ENCODE measurements at places on chromosomes 7 and 10. TPM values are rescaled to one million over a fixed set of nuclear protein-coding genes. Genes with fewer than 3 reads are reported as not detected.
A peak's percentile ranks its signal among the peaks of the same experiment; 100 is the strongest.

Gene ELN
- 1.8 TPM for total RNA-seq

DNA sequence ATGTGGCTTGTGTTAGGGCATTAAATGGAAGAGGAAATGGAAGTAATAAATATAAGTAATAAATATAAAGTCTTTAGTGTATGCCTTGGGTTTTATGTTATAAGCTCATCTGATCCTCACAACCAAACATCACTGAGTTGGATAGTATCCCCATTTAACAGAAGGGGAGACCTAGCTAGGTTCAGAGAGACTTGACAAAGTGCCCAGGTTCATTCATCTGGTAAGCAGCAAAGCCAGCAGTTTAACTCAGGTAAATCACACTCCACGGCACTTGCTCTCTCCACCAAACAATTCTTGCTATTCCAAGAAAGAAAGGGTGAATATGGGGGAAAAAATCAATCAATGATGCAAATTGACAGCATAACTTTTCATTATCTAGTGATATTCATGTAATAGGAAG is 167.3 kb downstream of the MAGI2 start:
- no peak for ATAC-seq

DNA sequence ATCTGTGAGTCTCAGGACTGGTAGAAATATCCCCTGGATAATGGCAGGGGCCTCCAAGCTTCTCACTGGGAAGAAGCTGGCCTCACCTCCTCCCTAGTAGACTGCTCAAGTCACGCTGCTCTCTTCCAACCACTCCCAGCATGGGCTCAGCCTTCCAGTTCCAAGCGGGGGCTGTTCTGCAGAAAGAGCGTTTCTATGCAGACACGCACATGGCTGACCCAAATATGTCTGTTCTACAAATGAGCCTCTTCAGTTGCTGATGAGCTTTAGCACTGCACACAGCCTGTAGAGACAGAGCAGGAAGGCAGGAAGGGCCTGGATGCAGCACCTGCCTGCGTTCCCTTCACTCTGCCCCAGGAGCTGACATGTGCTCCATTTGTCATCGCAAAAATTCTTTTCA is 523.9 kb upstream of the MGMT start:
- no peak for ATAC-seq

- no peak for ATAC-seq
These were observed 1.4 kb upstream of the MUC17 start for GRCh38 chr7:101018271-101019167.

DNA sequence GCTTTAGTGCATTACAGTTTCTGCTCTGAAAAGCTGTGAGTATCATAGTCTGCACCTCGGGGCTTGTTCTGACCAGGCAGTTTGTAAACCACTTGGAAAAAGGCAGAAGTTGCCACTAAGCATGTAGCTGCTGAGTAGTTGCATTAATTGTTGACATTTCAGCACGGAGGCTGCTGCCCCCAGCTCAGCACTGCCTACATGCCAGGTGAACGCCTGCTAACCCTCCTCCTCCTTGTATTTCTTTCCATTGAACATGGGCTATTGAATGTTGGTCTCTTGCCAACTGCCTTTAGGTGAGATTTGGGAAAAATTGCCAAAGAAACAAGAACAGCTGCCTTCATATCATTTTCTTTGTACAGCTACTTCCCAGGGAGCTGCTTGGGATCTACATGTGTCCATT is 164.2 kb downstream of the RAPGEF5 start:
- ATAC-seq, result no peak

GRCh38 chr10:130885021-130885655 is 426.4 kb downstream of the TCERG1L start:
- ATAC-seq, result no peak

DNA sequence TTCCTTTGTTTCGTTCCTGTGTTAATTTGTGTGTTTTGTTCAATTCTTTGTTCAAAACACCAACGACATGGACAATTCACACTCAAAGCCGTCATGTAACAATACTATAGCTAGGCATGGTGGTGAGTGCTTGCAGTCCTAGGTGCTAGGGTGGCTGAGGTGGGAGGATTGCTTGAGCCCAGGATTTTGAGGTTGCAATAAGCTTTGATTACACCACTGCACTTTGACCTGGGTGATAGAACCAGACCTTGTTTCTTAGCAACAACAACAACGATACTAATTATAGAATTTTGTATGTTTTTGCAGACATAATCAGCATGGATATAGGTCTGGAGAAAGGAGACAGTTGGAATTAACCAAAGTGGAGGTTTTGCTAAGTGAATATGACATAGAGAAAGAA is 936.2 kb downstream of the PCDH15 start:
- ATAC-seq, result no peak

- no peak for ATAC-seq
These were observed 12.2 kb upstream of the HNRNPF start for GRCh38 chr10:43421201-43421507.

- peak; percentile 8 for ATAC-seq
These were observed 165.9 kb upstream of the PPP1R3A start for GRCh38 chr7:114084472-114085312.

DNA sequence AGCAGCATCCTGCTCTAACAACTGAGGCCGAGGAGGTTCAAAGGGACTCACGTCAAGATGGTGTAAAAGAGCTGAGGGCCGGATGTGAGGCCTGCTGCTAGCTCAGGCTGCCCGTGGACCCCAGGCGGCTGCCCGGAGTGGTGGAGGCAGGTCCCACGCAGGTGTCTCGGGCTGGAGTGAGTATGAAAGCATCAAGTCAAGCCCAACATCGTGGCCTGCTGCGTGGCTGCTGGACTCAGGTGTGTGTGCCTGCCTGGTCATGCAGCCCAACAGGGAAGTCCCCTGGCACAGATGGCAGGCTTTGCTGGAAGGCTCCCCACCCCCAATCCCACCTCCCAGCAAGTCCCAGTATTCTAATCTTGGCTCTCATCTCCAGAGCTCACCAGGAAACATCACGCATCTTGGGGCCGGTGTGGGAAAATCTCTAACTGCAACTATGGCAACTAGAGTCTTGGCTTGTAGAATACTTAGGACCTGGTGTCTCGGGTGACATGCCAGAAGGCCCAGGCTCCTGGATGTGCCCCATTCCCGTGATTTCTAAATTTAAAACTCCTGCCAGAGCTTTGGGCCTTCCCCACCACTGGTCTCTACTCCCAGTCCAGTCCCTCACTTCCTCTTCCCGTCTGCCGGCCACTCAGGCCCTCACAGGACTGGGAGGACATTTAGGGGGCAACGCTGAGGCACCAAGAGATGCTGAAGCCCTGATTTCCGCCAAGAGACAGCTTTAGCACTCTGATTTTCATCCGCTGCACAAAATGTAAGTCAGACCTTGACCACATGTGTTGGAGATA is 85.9 kb downstream of the PRKAG2 start:
- no peak for ATAC-seq

Gene HMX3
- not detected for total RNA-seq

- ATAC-seq, result peak; percentile 72
These were observed 493.4 kb downstream of the TNS3 start for GRCh38 chr7:47088329-47089067.

GRCh38 chr7:154832557-154833138 is 170.3 kb downstream of the PAXIP1 start:
- ATAC-seq, result no peak

- no peak for ATAC-seq
These were observed 161.6 kb downstream of the CAMK1D start for GRCh38 chr10:12510984-12511383.

Gene NXPH1
- 0.56 TPM for total RNA-seq

GRCh38 chr7:33243319-33243881 is 114.0 kb downstream of the BBS9 start:
- ATAC-seq, result peak; percentile 75

DNA sequence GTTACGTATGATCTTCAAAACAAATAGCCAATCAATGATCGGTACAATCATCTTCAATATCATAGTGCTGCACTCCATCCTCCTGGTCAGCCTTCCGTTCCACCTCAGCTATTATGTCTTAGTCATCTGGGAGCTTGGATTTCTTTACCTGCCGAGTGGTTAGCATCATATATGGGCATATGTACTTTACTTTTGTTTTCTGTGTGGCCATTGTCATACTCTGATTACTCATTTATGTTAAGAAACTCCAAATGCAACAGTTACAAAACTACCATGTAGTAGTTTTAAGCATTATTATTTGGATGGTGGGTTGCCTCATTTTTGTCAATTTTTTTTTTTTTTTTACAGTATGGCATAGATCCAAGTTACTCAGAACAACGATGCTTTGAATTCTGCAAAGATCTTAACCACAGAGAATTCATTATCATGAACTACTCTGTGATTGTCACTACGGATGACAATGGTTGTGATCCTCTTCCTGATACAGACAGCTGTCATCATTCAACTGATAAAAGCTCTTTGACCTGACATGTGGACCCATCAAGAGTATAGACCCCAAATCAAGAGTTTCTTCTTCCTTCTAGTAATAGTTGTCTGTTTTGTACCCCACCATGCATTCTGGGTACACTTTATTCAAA is 52.1 kb upstream of the NME8 start:
- no peak for ATAC-seq

DNA sequence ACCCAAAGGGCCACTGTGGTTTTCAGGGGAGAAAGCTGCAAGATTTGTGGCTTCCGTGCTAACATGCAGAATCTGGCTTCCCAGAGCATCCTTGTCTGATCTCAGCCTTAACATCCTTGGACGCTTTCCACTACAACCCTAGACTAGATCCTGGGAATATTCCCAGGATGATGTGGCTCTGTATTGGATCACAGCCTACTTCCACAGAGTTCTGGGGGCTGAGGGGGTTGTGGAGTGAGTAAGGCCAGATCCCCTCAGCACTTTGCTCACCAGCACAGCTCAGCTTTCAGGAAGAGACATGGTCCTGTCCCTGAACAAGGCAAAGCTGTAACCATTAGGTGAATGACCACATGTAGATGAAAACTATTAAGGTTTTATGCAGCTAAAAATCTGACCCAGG is 241.3 kb upstream of the MYO3A start:
- ATAC-seq, result no peak

- ATAC-seq, result no peak
These were observed 79.3 kb downstream of the CNOT4 start for GRCh38 chr7:135430626-135431025.

Gene CYP2W1
- total RNA-seq, result not detected

DNA sequence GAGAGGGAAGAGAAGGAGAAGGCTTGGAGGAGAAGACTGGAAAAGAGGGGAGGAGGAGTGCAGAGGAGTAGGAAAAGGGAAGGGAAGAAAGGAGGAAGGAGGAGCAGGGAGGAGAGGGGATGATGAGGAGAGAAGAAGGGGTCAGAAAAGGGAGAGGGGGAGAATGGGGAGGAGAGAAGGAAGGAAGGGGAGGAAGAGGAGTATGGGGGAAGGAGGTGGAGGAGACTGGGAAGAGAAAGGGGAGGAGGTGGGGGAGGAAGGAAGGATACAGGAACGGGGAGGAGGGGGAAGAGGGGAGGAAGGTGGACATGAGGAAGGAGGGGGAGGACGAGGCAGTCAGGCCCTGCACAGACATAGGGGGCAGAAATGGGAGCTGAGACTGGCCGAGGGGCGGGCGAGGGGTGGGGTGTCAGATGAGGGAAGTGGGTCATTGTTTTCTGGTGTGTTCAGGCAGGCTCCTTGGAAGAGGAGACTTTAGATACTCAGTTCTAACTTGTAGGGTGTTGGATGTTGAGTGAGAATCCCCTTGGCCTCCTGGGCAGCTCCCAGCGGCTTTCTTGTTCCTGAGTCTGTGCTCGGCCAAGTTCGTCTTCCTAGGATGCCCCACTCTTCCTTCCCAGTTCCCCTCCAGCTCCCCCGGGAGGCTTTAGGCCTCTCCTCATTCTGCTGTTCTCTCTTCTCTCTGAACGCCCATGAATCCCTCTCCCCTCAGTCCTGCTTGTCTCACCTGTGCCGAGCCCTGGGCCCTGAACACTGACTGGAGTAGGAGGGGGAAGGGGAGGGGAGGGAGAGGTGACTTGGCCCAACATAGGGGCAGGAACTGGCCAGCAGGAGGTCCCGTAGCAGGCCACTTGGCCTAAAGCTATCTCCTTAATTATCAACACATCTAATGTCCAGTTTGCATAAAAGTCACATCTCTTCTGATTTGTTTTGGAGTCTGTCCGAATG is 12.8 kb upstream of the CRHR2 start:
- ATAC-seq, result no peak

DNA sequence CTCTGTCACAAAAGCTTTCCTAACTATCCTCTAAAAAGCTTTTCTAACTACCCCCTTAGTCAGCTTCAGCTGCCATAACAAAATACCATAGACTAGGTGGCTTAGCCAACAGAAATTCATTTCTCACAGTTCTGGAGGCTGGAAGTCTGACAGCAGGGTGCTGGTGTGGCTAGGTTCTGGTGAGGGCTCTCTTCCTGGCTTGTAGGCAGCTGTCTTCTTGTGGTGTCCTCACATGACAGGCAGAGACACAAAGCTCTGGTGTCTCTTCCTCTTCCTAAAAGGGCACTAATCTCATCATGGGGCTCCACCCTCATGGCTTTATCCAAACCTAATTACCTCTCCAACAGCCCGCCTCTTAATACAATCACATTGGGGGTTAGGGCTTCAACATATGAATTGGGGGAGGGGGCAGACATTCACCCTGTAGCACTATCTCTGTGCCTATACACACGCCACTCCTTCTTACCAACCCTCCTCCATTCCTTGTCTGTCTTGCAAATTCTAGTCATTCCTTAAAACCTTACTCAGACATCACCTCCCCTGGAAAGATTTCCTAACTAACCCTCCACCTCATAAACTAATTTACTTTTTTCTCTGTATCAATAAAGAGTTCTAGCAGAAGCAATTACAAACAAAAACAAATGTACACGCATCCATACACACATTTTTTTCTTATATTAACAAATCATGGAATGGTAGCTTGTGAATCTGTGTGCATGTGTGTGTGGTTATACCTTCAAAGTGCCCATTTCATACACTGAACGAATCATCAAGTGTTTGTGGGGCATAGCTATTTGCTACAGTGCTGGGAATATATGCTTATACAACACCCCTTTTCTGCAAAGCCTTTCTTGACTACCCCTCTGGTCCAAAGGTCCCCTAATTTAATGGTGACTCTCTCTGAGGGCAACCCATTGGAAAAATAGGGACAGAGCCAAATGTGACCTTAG is 26.4 kb downstream of the RHOBTB1 start:
- ATAC-seq, result no peak

DNA sequence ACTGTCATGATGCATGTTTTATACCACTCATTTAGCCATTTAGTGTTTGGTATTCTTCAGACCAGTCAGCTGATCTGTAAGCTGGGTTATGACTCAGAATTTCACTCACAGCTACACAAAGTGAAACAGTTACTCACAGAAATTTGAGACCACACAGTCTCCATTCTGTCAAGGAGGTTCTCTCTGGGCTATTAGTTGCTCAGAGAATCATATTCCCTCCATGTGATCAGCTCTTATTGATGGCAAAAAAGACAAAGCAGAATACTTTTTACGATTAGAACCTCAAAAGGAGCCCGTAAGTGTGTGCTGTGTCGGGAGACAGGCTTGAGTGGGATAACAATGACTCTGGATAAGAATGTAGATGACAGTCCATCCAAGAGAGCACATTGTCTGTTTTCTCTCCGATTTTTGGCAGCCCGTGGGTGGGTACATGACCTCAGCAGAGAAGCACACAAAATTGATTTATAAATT is 277.6 kb upstream of the SORCS1 start:
- ATAC-seq, result peak; percentile 82

- no peak for ATAC-seq
These were observed 154.4 kb upstream of the NPY start for GRCh38 chr7:24129597-24129996.

- ATAC-seq, result no peak
These were observed 41.4 kb downstream of the ZMYND11 start for GRCh38 chr10:176677-177076.

Gene ABLIM1
- 35.0 TPM for total RNA-seq
